Suppressor macrophage treated with lipopolysaccharide for 1 hour (primary cell): ENCODE measurements at places on chromosomes 1 and 21.
A peak's percentile ranks its signal among the peaks of the same experiment; 100 is the strongest.

GRCh38 chr1:228174482-228175315, 9.1 kb downstream of the IBA57 start:
- DNase-seq, result peak; percentile 17

- DNase-seq, result peak; percentile 66
These were observed 12.4 kb downstream of the EPB41 start for GRCh38 chr1:28926629-28927265.

- DNase-seq, result no peak
These were observed 69.6 kb upstream of the CCDC190 start for GRCh38 chr1:162930532-162930931.

DNA sequence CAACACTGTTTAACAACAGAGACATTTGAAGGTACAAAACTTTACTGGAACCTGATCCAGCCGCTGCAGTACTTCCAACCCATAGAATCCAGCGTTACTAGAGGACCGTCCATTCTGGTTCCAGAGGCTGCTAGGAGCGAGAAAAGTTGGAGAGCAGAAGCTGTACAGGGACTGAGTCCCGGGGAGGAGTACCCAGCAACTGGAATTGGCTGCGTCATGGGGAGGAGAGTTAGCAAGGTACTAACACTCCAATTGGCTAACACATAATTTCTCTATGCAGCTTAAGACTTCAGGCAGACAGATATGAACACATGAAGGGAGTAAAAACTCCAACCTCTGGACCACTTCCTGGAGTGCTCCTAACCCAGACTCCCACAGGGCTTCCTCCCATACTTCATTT, 2.1 kb upstream of the QSOX1 start:
- DNase-seq, result no peak

- no peak for DNase-seq
These were observed 39.3 kb downstream of the DNTTIP2 start for GRCh38 chr1:93839753-93840152.

- peak; percentile 45 for DNase-seq
These were observed 2.9 kb upstream of the EFNA1 start for GRCh38 chr1:155124503-155125463.

GRCh38 chr1:186574926-186575325, 105.3 kb downstream of the PTGS2 start:
- no peak for DNase-seq

- peak; percentile 26 for DNase-seq
These were observed 2.0 kb downstream of the SRSF4 start for GRCh38 chr1:29179641-29180184.

GRCh38 chr1:3907621-3908165, 7.6 kb upstream of the C1orf174 start:
- DNase-seq, result no peak

- no peak for DNase-seq
These were observed 191.6 kb downstream of the PTPRC start for GRCh38 chr1:198830412-198830811.

DNA sequence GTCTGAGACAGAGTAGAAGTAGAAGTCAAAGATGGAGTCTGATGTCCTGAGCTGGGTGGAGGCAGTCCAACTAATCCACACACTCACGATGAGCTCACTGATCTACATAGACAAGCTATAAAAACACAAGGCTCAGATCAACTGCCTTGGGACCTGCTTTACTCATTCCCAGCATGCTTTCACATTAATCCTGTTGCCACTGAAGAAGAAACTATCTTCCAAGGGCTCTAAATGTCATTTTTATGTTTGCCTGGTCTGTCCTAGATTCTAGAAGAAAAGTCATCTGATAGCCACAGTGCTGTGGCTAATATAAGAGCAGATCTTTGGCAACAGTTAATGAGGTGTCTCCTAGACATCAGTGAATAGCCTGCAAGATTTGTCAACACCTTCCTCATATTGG, 522.7 kb downstream of the NUF2 start:
- no peak for DNase-seq

DNA sequence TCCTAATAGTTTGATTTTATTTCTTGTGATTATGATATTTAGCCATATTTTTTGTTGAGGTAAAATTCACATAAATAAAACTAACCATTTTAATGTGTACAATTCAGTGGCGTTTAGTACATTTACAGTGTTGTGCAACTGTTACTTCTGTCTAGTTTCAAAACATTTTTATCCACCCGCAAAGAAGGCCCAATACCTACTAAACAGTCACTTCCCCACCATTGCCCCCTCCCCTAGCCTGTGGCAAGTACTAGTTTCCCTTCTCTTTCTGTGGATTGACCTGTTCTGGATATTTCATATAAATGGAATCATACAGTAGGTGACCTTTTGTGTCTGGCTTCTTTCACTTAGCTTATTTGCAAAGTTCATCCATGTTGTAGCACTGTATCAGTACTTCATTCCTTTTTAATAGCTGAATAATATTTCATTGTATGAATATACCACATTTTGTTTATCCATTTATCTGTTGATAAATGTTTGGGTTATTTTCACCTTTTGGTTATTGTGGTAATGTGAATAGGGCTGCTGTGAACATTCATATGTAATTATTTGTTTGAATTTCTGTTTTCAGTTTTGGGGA, 4.1 kb downstream of the FLVCR1 start:
- peak; percentile 23 for DNase-seq

DNA sequence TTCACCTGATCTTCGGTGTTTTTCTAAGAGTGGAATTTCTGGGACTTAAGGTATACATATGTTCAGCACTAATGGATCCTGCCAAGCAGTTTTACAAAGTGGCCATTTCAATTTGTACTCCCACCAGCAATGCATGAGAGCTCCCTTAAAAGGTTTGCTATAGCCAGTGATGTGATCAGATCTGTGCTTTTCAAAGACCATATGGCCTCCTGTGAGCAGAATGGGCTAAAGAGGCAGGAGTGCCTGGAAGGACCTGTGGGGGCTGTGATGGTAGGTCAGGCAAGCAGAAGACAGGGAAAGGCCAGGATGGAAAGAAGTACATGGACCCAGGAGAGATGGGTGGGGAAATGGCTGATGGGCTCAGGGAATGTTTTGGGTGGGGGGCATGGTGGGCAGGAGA, 252.7 kb downstream of the DISC1 start:
- DNase-seq, result no peak

GRCh38 chr1:207256869-207257268, 64.6 kb upstream of the CD55 start:
- no peak for DNase-seq

DNA sequence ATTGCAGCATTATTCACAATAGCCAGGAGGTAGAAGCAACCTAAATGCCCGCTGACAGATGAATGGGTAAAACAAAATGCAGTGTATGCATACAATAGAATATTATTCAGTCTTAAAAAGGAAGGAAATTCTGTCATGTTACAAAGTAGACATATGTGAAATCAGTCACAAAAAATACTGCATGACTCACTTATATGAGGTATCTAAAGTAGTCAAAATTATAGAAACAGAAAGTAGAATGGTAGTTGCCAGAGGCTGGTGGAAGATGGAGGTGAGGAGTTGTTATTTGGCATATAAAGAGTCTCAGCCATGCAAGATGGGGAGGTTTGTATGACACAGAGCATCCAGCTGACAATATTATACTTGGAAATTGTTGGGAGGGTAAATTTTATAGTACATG, 43.0 kb upstream of the EGLN1 start:
- DNase-seq, result peak; percentile 30

GRCh38 chr21:46095083-46095719, 2.7 kb upstream of the COL6A2 start:
- no peak for DNase-seq

- no peak for DNase-seq
These were observed 122.3 kb upstream of the TMPRSS2 start for GRCh38 chr21:41630249-41630648.

DNA sequence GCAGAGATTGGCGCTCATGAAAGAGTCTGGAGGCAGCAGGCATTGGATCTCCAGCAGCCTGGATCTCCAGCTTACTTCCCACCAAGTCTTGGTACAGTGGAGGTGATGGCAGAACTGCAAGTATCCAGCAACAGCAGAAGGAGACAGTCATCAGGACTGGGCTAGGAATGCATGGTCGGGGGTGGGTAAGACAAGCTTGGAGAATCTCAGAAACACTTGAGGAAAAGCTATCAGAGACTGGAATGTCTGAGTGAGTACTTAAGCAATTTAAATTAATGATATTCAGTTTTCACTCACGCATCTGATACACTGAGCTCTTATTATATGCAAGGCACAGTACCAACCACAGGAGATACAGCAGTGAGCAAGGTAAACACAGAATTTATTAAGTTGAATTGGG, 9.8 kb downstream of the TMEM35B start:
- no peak for DNase-seq

- no peak for DNase-seq
These were observed 90.4 kb downstream of the ROR1 start for GRCh38 chr1:63864224-63864641.

GRCh38 chr1:160206036-160206389, 829 bp downstream of the PEA15 start:
- DNase-seq, result peak; percentile 88

GRCh38 chr1:170698301-170699275, 34.7 kb downstream of the PRRX1 start:
- DNase-seq, result no peak

- no peak for DNase-seq
These were observed 7.0 kb downstream of the KRTAP10-8 start for GRCh38 chr21:44618909-44619308.

DNA sequence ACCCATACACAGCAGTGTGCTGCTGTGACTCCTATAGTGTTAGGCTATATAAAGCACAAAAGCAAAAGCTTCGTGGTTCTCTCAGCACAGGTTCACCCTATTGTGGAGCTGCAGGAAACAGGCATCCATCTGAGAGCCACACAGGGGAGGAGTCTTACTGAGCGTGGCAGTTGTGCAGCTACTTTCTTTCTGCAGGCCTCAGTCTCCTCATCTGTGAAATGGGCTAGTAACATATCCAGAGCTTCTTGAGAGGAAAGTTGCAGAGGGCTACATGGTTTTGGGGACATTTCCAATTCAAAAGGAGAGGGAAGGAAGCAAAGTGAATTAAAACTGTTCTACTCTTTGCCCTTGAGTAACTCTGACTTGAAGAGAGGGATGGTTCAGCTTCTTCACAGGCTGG, 142.0 kb downstream of the FOXD2 start:
- DNase-seq, result no peak

DNA sequence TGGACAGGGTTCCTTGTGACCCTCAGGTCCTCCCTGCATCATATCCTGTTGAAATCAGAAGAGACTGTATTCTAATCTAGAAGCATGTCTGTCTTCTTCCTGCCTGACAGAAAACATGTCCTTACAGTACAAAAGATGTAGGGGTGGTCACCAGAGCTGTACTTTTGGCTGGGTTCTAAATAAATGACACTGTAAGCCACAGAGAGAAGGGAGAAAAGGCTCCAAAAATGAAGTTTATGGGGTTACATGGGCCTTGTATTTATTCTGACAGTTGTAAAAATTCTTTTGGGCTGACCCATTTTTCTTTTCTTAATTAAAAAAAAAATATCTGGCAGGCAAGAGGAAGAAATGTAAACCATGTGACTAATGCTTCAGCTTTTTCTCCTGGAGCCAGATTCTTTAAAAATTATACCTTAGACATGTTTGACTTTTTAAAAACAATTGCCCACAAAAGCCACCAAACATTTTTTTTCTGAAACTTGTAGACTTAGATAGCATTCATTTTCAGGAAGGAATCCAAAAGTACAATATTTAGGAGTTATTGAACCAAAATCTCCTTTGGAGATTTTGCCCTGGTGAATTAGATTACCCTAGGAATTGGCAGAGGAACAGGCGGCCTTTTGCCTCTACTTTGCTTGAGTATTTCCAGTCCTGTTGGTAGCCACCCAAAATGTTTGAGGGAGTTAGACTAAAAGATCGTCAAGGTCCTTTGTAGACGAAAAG, 17.1 kb downstream of the RGL1 start:
- no peak for DNase-seq

DNA sequence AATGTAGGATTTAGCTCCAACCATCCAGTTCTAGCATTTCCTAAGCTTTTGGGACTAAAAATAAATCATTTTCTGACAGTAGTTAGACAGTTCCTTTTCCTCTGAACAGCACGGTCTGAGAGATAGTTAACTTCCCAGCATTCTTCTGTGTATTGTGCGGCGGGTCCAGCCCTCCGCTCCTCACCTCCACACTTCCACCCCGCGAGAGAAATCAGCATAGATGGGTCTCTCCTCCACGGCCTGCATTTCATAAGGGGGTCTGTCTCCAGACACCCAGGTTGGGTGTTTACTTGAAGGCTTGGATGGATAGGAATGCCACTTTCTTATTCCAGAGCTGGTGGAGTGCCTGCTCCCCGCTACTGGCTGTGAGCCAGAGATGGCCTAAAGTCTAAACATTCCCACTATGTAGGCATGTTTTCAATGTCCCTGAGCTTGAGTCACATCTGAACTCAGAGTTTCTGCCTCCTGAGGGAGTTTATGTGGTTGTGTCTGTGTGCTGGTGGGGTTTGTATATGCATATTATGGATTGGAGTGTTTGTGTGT, 38.0 kb upstream of the PPP2R5A start:
- peak; percentile 41 for DNase-seq

DNA sequence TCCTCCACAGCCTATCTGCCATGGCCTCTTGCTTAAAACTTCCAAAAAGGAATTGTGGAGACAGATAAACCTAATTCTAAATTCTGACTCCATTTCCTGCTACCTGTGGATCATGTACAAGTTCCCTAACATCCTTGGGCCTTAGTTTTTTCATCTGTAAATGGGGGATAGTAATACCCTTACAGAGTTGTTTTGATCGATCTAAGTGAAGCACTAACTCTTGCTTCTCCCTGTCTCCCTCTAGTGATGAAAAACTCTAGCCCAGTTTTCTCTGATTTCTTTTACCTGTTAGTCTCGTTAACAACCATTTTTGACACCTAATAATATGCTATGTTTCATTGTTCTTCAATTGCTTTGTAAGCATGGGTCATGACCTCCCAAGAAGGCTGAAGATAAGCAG, 65.9 kb downstream of the TM2D1 start:
- no peak for DNase-seq

GRCh38 chr21:46005481-46005881, 23.9 kb downstream of the COL6A1 start:
- no peak for DNase-seq

- DNase-seq, result no peak
These were observed 151.8 kb upstream of the ST6GALNAC5 start for GRCh38 chr1:76715474-76715873.

DNA sequence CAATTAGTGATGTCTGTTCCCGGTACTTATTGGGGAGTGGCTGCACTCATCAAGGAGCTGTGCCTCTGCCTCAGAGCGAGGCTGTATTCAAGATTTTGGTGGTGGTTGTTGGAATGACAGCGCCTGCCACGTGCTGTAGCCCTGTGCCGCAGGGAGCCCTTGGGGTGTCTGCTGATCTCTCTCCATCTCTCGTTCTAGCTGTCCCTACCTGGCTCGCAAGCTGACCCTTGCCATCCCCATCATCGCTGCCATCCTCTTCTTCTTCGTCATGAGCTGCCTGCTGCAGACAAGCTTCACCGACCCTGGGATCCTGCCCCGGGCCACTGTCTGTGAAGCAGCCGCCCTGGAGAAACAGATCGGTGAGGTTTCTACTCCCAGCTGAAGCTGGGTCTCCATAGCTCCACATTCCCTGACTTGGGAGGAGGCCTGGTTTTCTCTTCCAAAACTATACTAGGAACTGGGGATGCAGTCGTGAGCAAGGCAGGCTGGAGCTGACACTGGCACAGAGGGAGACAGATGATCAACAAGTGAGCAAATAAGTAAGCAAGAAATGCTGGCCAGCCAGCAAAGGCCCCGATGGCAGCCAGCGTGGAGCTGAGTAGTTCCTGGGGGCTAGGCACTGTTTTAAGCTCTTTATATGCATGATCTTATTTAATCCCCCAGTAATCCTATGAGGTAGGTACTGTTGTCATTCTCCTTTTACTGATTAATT, 5.9 kb downstream of the ZDHHC18 start:
- DNase-seq, result no peak
